ENCODE measurements at places on chromosomes 12 and 14. TPM values are rescaled to one million over a fixed set of nuclear protein-coding genes. Genes with fewer than 3 reads are reported as not detected.

The TTC6 gene
- not detected for polyA plus RNA-seq

The NOXRED1 gene
- polyA plus RNA-seq: 0.07 TPM

The KLRC3 gene
- not detected for polyA plus RNA-seq

The ADCY6 gene
- 6.4 TPM for polyA plus RNA-seq

The WDHD1 gene
- polyA plus RNA-seq: 13.2 TPM

The POTEG gene
- not detected for polyA plus RNA-seq

The AVPR1A gene
- polyA plus RNA-seq: not detected

The PPTC7 gene
- polyA plus RNA-seq: 9.6 TPM

The CLEC2A gene
- polyA plus RNA-seq: not detected

The NKX2-8 gene
- not detected for polyA plus RNA-seq

The DAO gene
- not detected for polyA plus RNA-seq

The MRPL51 gene
- 303 TPM for polyA plus RNA-seq

The UNC79 gene
- polyA plus RNA-seq: under 0.01 TPM

The ATL1 gene
- 1.0 TPM for polyA plus RNA-seq

The GPR162 gene
- 0.24 TPM for polyA plus RNA-seq

The HOXC12 gene
- 4.8 TPM for polyA plus RNA-seq

The KRT77 gene
- not detected for polyA plus RNA-seq

The REC8 gene
- 6.5 TPM for polyA plus RNA-seq
